ENCODE measurements at places on chromosomes 7 and 10.

GRCh38 chr10:89167915-89168314 lies 39.2 kb downstream of the CH25H start:
- no peak for DNase-seq

- DNase-seq = no peak
These were observed 261.5 kb upstream of the KLF14 start for GRCh38 chr7:130995252-130996081.

DNA sequence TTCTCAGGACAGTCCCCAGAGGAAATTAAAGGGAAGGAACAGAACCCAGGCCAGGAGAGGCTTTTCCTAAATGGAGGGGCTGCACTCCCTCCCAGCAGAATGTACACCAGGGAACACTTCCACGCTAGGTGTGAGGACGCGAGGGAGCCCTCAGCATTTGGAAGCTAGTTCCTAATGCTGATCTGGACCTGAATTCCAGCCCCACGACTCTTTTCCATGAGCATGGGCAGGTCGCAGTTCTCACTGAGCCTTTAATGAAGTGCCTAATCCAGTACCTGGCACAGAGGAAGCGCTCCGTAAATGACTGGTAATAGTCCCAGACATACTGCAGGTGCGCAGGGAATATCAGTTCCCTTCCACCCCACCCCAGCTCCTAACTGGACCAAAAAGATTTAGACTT lies 1.1 kb downstream of the ALOX5 start:
- DNase-seq = no peak

GRCh38 chr7:100867040-100867775 lies at the start of gene TRIP6:
Gene TRIP6 (plus strand): TSS chr7:100867387. CDS start chr7:100867498, 111 bp downstream.
- peak; percentile 74 for DNase-seq

- no peak for DNase-seq
These were observed 192.0 kb upstream of the HABP2 start for GRCh38 chr10:113360870-113361269.

DNA sequence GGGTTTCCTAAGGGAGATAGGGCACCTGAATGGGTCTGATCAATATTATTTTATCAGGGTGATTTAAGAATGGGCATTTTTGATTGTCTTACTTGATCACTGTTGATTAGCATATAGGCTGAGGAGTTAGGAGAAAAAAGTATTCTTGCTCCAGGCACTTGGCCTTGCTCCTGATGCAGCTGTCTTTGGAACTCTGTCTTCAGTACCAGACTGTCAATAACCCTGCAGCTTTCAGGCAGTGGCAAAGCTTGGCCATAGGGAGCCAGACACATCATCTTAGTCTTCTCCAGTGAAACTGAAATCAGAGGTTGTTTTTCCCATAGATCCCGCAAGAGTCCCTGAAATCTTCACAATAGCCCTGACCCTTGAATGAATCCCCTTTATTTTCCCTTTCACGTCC lies 47.2 kb downstream of the EXOC4 start:
- no peak for DNase-seq

- no peak for DNase-seq
These were observed 46.1 kb upstream of the FMC1 start for GRCh38 chr7:139294951-139295575.

DNA sequence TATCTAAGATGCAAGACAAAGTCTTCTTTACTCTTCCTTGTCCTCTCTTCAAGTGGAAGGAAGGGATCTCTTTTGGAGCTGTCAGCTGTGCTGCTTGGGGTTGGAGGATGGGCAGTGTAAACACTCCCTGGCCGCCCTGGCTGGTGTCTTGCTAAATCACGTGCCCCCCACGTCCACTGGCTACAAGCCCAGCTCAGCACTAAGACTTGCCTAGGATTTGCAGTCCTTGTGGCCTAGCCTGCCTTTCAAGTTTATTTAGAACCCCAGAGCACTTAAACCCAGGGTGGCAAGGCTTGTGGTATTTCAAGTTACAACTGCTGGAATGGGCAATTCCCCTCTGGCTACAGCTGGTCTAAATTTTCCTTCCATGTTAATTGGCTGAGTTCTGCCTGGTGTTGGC lies 272.4 kb upstream of the MYO3A start:
- no peak for DNase-seq

GRCh38 chr10:129960481-129961156 lies 3.5 kb downstream of the EBF3 start:
- DNase-seq = no peak

DNA sequence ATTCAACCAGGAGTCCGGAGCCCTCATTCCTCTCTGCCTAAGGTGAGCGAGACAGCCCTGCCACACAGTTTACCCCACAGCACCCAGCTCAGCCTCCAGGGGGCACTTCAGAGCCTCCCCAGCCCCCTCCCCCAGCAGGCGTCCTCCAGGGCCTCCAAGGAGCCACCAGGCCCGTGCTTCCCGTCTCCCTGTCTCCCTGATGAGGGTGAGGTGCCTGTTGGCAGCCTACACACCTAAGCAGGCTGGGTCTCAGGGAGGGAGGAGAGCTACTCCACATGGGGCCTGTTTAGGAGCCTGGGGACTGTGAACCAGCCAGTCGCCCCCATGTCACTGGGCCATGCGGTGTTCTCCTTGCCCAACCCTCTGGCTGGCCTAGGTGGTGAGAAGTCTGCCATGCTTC lies 28.9 kb upstream of the TRIM8 start:
- DNase-seq = peak; percentile 35

- no peak for DNase-seq
These were observed 59.9 kb downstream of the SND1 start for GRCh38 chr7:127711872-127712271.

DNA sequence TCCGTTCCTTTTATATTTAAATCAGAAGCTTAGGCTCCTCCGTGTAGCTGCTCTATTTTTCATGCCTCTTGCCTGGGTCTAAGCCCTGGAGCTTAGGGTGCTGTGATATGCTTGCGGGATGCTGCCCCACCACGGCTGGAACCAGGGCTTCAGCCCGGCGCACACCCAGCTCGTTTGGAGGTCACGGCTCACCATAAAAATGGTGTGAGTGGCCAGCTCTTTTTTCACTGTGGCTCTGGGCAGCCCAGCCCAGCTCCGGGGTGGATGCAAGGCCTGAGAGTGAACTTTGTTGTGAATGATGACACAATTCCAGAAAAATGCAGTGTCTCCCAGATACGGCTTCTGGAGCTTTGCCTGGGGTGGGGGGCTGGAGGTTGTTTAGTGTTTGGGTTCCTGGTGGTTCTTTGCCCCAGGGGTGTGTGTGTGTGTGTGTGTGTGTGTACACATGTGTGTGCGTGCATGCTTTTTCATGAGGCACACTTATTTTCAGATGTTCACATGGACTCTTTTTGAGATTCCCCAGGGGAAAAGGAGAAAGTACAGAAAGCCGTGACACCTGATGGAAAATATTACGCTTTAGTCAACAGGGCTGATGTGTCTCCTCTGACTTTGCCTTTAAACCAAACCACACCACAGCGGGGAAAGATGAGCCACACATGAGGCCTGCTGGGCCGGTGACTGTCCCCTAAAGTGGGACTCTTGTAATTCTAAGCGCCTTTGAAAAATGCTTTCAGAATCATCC lies 46.2 kb downstream of the GRK5 start:
- peak; percentile 58 for DNase-seq

GRCh38 chr7:95605275-95605674 lies 9.0 kb upstream of the PDK4 start:
- no peak for DNase-seq

DNA sequence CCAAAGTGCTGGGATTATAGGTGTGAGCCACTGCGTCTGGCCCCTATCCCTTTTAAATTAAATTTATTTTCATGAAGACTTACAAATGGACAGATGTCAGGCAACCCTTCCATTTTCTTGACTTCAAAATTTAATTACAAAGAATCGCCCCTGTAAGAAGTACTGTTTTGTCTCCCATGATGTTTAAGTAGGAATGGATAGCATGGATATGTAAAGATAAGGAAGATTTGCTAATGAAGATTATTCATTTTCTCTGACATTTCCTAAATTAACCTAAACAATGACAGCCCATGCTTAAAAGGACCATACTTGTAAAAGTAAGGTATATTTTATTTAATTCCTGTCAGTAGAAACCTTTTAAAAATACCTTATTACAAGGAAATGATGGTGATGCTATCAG lies 552.9 kb downstream of the GFRA1 start:
- DNase-seq = no peak

DNA sequence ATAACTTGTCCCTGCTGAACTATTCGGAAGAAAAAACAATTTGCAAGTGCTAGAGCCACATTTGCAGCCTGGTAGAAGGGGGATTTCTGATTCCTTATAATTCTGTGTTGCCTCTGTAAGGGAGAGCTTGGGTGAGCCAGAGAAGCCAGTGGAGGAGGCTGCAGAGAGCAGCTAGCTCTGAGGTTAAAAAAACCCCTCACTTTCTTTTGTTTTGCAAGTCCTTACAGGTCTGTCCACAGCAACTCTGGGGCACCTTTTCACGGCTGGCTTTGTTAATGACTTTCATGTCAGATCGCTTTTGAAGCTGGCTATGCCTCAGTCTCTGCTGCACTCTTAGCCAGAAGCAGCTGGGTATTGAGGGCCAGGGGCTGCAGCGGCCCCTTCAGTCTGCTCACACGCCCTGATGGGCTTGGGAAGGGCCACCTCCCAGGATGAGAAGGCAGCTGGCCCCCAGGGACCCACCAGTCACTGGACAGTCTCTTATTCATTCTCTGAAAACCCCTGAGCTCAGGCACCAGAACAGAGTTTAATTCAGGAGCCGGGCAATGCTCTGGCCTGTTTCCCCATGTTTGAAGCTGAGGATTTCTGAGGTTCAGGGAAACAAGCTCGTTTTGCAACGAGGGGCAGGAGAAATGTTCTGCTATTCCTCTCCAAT lies 30.9 kb downstream of the TRIM8 start:
- no peak for DNase-seq

GRCh38 chr10:49093922-49094321 lies 21.4 kb downstream of the VSTM4 start:
- DNase-seq = no peak

DNA sequence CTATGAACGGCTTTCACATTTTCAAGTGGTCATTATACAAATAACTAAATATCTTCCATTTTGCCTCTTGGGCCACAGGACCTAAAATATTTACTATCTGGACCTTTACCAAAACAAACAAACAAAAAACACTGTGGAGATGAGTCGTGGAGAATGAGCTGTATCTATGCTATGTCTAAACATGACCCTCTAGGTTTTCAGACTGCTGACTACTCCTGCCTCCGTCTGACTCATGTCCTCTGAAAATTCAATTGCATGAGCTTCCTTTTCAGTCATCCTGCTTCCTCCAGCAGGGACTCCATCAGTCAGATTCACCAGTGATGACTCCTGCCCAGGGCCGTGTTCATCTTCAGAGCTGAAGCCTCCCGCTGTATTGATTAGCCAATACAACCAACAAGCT lies 96.8 kb downstream of the COL28A1 start:
- no peak for DNase-seq

GRCh38 chr10:105585171-105585570 lies 944.1 kb downstream of the SORCS3 start:
- no peak for DNase-seq

DNA sequence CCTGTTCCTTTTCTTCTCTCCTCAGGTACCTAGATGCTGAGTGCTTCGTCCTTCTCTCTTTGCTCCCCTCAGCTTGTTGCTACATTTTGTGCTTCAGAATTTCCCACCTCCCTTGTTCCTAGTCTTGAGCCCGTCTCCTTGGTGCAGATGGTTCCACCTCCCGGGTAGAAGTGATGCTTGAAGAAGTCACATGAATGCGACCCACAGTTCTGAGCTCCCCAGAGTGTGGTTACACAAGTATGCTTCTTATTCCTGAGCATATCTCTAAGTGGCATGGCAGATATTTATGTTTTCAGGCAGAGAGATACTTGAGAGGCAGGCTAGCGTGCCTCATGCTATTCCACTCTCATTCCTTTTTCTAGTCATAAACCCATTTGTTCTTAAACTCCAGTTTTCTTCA lies 34.0 kb downstream of the INPP5F start:
- DNase-seq = no peak

Data from activated naive CD8-positive, alpha-beta T cell treated with anti-CD3 and anti-CD28 coated beads for 36 hours (primary cell).